ENCODE measurements at places on chromosomes 13 and 19. TPM values are rescaled to one million over a fixed set of nuclear protein-coding genes. Genes with fewer than 3 reads are reported as not detected.

DNA sequence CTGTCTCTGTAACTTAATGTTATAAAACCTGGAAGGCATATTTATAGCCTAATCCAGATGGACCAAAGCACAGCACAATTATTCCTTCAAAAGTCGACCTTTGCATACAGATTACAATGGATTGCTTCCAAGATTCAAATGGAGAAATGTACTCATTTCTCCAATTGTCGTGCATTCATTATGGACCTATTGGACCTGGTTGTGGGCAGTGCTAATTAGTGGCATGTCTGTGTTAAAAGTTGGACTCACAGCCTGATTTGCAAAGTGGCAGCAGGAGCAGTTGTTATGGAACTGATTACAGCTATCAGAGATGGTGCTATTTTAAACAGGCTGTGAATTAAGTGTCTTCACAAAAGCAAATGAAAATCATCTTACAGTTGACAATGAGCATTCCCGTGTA, 1529.3 kb upstream of the SLC10A2 start:
- no peak for DNase-seq

DNA sequence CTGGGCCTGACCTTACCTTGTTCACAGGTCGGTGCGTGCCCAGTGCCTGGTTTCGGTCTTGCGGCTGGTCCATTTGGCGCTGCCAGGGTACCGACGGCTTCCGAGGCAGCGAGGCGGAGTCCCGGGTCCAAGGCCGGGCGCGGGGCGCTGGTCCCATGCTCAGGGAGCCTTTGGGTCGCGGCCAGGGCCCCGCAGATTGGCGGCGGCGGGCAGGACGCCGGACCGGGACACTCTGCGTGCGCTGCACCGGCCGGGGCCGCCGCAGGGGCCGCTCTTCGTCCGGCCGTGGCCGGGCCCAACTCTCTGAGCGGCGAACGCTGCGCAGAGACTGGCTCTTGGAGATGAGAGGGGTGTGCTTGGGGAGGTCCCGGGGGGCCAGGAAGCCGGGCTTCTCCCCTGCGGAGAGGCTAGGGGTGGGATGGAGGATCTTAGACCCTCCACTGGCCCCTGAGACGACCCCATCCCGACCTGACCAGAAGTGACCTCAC, 3.4 kb upstream of the WIZ start:
- DNase-seq, result no peak

DNA sequence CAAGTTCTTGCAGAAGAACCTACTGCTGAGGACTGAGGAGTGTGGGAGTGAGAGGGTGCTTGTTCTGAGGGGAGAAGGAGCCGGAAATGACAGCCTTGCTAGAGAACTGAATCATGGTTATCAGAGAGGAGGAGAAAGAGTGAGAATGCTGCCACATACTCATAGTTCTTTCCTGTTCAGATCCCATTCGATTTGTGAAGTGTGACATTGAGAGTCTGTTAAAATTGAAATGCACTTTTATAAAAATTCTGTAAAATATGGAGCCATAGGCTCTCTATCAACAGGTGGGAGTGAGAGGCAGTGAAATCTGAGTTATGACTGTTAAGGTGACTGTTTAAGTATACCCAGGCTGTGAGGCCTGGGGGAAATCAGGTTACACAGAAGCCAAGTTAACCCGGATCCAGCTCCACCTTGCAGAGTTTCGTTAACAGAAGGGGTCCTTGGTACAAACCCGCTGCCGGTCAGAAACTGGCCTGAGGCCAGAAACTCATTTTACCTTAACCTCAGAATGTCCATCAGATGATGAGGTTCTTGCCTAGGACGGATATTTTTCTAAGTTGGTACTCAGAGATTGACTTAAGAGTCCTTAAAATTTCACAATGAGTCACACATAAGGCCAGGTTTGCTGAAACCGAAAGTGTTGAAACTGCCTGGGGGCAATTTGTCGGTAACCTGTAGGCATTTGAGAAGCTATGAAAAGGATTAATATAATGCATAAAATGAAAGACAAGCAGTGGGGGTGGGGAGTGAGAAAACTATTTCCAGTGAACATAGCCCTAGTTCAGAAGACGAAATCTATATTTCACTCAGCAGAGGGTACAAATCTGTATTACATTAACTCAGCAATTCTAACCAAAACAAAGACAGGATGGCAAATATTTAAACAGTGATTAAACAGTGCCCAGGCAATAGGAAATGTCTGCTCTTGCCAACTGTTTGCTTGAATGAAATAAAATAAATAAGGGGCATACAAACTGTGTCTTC, 350.5 kb downstream of the KCNRG start:
- DNase-seq, result peak; percentile 34

DNA sequence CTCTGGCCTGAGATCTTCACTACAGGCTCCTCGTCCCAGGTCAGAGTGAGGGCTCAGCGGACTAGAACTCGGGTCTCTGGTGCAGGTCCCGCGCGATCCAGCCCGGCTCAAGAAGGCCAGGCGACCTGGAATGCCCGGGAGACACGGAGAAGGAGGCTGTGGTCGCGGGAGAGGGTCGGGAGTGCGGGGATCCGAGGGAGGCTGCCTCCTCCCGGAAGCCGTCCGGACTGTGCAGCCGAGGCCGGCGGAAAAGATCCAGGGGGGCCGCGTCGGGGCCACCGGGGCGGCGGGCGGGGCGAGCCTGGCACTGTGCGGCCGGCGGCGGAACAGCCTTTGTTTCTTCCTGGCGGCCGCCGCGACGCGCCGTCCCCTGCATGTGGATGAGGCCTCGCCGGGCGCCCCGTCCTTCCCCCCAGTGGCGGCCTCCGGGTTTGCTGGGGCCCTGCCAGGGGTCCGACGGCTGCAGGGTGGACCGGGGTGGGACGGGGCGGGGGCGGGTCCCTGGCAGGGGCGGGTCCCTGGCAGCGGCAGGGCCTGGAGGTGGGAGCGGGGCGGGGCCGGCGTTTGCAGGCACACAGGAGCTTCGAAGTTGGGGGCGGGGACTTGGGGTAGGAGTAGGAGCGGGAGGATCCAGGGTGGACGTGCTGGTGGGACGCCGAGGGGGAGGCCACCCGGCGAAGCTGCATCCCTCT, 1.0 kb upstream of the SLC7A10 start:
- DNase-seq, result peak; percentile 60

MCF2L gene
- 95.4 TPM for total RNA-seq

WDR87 gene
- total RNA-seq, result not detected

All from mucosa of descending colon (tissue), 3 donors.